ENCODE measurements at places on chromosomes 16 and 17.

DNA sequence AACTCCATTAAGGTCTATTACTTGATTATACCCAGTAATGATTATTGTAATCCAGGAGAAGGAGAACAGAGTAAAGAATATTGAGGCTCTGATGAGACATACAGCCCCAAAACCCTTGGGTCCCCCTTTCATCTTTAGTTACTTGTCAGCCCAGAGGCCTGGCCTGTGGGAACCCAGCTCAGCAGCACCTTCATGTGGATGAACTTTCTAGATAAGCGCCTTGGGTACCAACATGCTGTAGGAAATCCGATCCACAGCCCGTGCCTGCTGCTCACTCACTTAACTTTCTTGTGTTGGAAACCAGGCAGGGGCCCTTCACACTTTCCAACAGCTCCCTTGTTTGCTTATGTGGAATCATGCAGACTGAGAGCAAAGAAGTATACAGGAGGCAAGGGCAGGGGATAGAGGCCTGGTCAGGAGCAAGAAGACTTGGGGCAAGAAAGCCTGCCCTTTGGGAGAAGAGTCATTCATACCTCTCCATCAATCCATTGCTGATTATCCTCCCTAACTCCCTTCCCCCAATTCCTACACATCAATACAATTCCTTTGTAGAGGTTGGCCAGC is 64.0 kb upstream of the SOX9 start:
- DNase-seq: no peak

- DNase-seq: no peak
Measured at GRCh38 chr17:38452719-38453118, 24.5 kb downstream of the ARHGAP23 start.

DNA sequence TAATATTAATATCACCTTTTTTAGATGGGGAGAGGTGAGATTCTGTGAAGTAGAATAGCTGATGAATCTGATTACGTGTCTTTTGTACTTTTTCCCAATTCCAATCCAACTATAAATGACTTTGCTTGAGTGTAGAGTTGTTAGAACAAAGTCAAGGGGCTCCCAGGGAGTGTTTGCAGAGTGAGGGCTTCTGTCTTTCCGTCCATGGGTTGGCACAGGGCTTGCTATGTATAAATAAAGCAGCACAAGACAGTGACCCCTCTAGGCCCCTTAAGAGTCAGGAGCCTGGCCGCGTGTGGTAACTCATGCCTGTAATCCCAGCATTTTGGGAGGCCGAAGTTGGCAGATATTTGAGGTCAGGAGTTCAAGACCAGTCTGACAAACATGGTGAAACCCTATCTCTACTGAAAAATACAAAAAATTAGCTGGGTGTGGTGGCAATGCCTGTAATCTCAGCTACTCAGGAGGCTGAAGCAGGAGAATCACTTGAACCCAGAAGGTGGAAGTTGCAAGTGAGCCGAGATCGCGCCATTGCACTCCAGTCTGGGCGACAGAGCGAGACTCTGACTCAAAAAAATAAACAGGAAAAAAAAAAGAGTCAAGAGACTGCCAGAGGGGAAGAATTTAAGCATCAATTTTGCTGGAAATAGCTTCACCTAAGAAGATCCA is 127.9 kb upstream of the HS3ST3A1 start:
- no peak for DNase-seq

- no peak for DNase-seq
Measured at GRCh38 chr16:83306961-83307593, 500.7 kb upstream of the HSBP1 start.

DNA sequence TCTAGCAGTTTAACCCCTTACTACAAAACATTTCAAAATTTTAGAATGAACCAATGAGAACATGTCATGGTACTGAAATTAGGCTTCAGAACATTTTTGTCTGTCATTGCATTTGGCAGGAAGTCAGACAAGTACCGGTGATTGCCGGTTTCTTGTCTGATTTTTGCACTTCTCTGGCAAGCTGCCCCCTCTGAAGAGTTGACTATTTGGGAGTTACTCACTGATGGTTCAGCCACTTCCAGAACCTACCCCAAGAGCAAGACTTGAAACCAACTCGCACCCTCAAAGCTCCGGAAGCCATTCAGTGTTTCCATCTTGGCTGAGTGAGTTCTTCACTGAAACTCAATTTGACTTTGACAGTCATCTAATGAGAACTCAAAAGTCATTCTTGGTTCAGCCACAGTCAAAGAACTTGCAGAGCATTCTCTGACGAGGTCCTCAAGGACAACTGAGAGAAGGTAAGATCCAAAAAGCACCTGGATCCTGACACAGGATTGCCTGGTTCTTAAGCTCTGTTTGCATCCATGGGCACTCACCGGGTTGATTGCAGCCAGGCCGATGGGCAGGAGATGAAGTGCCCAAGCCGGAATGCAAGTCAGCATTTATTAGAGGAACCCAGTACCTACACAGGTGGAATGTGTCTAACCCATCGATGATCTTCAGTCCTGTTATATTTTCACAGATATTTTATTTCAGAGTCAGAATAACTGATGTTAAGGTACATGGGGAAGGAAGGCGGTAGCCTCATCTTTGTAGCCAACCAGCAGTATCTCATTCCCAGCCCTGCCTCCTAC is 93.6 kb downstream of the USP22 start:
- no peak for DNase-seq

Measured in D721Med (cell line).